Stimulated activated CD4-positive, alpha-beta T cell treated with anti-CD3 and anti-CD28 coated beads, Interleukin-12 subunit alpha, Interleukin-12 subunit beta, amount 100 ng/mL, for 4 hours (primary cell): ENCODE measurements at places on chromosomes 3 and 15.

DNA sequence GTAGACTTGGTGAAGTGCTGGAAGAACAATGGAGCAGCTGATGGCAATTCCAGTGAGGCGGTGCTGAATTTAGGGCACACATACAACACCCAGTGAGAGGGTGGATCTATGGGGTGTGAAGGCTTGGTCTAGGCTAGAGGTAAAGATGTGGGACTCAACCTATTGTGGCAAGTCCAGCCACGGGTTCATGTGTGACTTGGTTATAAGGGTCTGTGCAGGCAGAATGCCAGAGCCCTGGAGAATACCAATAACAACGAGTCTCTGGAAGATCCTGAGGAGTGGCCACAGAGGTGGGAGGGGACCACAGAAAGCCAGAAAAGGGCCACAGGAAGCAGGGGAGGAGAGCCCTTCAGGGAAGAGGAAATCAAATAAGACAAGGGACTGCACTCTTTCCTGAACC is 55.0 kb downstream of the VGLL4 start:
- no peak for DNase-seq

DNA sequence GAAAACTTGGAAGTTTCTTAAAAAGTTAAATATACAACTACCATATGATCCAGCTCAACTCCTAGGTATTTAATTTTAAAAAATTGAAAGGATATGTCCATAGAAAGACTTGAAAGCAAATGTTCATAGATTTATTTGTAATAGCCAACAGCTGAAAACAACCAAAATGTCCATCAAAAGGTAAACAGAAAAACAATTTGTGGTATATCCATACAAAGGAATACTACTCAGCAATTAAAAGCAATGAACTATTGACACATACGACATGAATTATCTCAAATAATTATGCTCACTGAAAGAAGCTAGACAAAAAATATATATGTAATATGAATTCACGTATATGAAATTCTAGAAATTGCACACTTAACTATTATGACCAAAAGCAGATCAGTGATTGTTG is 249.5 kb downstream of the MEIS2 start:
- no peak for DNase-seq

DNA sequence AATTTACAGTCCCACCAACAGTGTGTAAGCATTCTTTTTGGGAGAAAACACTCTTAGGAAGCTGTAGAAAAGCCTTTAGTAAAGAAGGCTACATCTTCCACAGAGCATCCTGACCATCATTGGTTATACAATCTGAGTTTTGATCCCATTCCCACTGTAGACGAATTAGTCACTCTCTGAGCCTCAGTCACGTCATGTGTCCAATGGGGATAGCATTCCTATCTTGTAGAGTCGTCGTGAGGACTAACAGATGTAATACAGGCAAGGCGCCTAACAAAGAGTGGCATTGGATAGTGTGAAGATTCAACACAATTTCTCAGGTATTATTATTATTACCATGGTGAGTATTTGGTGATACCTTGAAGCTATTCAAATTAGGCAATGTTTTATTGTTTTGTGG is 44.0 kb upstream of the ALDH1A3 start:
- no peak for DNase-seq

DNA sequence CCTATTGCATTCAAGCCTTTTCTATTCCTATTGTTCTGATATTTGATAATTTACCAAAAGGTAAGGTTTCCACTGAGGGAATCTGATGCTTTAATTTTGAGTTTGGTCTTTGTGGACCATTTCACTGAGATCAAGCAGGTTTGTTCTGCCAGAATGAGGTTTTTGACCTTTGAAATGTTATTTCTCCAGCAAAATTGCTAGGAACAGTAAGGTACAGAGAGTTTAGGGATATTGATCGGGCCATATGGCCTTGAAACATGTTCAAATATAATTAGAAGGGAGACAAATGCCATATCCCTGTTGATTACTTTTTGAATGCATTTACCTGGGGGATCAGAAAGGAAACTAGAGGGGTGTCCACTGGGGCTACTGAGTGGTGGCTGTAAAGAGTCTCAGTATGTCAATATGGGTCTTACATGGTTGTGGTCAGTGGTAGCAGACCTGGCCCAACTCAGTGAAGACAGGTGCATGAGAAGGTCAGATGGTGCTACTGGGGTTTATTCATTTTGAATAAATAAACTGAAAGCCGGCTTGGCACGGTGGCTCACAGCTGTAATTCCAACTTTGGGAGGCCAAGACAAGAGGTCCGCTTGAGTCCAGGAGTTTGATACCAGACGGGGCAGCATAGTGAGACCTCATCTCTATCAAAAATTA is 100.2 kb downstream of the SV2B start:
- no peak for DNase-seq

- no peak for DNase-seq
These were observed 253.9 kb downstream of the RPLP1 start for GRCh38 chr15:69706353-69707097.

DNA sequence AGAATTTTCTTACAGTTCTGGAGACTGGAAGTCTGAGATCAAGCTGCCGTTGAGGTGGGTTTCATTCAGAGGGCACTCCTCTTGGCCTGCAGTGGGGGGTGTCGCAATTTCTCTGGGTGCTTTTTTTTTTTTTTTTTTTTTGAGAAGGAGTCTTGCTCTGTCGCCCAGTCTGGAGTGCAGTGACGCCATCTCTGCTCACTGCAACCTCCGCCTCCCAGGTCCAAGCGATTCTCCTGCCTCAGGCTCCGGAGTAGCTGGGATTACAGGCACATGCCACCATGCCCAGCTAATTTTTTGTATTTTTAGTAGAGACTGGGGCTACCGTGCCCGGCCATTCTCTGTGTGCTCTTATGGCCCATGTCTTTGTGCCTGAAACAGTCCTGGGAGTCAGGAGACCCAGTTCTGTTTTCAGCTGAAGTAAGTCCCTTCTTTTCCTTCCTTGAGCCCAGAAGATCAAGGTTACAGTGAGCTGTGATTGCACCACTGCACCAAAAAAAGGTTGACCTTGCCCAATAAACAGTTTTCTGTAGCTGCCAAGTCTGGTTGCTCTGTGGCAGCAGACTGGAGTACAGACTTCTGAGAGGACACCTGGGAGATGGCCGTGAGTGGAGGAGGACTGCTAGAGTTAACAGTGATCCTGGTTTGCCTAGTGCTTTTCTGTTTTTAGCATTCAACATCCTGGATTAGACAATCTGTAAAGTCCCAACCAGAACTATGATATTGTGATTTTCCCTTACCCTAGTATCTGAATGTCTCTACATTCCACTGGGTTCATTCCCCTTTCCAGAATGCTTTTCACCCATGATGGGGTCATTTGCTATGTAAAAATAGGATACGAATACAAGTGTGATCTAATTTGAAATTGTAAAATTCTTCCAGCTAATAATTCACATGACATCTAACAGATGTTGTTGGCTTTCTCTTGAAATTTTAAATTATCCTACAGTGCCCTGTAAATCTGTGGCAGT is 76.6 kb upstream of the RNF7 start:
- no peak for DNase-seq

DNA sequence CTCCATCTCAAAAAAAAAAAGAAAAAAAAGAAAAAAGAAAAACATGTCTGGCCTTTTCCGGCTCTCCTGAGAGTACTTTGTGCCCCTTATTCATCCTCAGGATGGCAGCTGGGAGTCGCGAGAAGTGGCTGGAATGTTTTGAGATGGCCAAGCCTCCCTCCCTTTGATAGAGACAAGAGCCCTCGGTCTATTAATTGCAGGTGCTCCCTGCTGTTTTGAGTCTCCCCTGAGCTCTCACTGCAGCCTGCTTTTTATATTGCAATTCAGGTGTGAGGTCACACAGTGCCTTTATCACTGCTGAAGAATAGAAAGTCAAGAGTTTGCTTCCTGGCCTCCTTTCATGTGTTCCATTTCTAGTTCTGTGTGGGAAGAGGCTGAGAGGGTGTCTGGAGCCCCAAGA is 10.9 kb downstream of the CA12 start:
- DNase-seq: no peak

- no peak for DNase-seq
These were observed 1.7 kb downstream of the B3GNT5 start for GRCh38 chr3:183254487-183255347.

GRCh38 chr15:93087825-93088199 is 1.2 kb downstream of the RGMA start:
- DNase-seq: peak; percentile 51

DNA sequence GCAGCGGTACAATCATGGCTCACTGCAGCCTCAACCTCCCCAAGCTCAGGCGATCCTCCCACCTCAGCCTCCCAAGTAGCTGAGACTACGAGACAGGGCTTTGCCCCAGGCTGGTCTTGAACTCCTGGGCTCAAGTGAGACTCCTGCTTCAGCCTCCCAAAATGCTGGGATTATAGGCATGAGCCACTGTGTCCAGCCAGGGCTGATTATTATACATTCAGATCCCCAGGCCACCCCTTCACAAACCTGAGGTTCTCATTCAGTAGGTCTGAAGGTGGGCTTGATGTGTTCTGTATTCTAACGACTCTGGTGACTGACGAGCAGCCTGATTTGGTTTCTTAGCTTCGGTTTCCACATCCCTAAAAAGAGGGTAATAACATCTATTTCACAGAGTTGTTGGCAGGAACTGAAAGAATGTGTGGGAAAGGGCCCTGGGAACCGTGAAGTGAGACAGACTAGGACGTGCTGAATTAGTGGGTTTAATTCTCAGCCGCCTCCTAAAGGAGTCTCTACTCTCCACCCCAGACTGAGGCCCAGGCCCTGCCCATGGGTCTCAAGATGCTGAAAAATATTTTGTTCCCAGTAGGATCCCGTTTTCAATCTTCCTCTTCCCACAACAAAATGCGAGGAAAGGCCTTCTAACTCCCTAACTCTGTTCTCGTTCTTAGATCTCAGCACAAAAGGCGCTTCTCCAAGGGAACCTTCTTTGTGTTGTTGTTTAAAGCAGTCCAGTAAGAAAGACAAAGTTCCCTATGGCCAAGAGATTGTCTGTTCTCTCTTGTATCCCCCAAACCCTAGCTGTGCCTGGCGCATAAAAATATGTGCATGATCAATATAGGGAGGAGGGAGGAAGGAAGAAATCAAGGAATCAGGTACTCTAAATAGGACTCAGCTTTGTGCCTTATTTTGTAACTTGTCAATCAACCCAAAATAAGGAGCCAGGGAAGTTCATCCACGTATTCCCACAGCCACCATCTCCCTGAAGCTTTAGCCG is 210.0 kb upstream of the TOPAZ1 start:
- DNase-seq: no peak

GRCh38 chr15:55928955-55929354 is 64.5 kb downstream of the NEDD4 start:
- no peak for DNase-seq

GRCh38 chr3:24318677-24319287 is 175.9 kb downstream of the THRB start:
- DNase-seq: no peak

GRCh38 chr3:62970648-62971047 is 95.4 kb upstream of the CADPS start:
- no peak for DNase-seq

GRCh38 chr3:177739461-177739860 is 542.2 kb upstream of the TBL1XR1 start:
- no peak for DNase-seq

DNA sequence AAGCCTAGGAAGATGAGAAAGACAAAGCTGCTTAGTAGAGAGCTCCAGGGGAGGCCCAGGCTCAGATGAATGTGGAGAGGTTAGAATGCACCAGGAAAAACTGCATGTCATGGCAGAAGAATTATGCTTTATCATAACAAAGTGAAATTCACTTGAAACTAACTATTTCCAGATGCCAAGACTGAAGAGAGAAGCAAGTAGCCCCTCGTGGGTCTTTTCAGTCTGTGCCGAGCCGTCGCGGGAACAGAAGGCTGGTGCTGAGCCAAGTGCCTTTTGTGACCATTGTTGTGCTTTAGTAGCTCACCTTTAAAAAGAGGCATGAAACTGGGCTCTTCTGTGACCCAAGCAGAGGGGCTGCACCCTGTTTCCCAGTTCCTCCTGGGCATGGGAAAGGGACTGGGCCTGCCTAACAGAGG is 73.2 kb downstream of the CHDH start:
- no peak for DNase-seq

DNA sequence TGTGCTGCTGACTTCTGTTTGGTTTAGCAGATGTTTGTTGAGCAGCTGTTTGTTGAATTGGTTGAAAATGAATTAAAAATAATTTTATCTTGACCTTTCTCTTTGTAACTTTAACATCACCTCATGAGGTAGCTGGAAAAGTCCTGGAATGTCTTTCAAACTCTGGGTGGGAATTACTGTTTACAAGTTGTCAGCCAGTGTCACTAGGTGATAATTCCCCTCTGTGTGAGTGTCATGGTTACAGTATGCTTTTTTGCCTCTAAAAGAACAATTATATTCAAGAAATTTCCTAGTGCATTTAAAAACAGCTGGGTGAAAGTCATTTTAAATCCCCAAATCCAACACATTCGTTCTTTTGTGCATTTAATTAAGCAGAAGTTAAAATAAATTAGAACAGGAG is 113.2 kb downstream of the PTPRG start:
- no peak for DNase-seq

- DNase-seq: no peak
These were observed 4.5 kb upstream of the SEMA3B start for GRCh38 chr3:50264383-50264963.

DNA sequence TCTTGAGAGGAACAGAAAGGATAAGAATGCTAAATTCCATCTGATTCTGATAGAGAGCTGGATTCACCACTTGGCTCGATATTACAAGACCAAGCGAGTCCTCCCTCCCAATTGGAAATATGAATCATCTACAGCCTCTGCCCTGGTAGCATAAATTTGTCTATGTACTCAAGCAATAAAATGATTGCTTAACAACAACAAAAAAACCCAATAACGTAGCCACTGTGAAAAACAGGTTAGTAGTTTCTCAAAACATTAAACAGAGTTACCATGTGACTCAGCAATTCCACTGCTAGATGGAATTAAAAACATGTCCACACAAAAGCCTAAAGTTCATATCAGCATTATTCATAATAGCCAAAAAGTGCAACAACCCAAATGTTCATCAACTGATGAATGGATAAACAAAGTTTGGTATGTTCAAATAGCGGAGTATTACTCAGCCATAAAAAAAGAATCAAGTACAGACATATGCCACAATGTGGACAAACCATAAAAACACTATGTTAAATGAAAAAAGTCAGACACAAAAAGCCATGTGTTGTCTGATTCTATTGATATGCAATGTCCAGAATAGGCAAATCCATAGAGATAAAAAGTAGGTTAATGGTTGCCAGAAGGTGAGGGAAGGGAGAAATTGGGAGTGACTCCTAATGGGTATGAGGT is 16.8 kb downstream of the BCL2L10 start:
- no peak for DNase-seq

GRCh38 chr3:57127891-57128518 is 37.1 kb downstream of the IL17RD start:
- DNase-seq: no peak

- no peak for DNase-seq
These were observed 47.7 kb downstream of the PDZRN3 start for GRCh38 chr3:73576999-73577461.

- DNase-seq: no peak
These were observed 23.3 kb upstream of the ACAN start for GRCh38 chr15:88779944-88780343.

DNA sequence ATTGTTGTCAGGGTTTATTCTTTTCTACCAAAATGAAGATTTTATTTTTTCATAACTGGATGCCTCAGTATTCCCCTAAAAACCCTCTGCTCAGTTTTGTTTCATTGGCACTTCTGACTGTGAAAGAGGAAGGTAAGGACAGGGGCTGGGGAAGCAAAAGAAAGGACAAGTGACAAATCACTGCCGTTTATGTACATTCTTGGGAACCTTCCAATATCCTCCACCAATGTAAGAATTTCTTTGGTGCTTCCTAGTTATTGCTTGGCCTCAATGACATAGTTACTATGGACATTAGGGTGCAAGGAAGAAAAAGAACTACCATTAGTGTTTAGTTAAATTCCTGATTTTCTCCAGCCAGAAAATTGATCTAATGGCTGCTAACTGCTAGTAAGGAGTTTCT is 131.0 kb upstream of the C15orf61 start:
- no peak for DNase-seq

- no peak for DNase-seq
These were observed 1.4 kb upstream of the BCL6 start for GRCh38 chr3:187746442-187747281.
